Activated naive CD4-positive, alpha-beta T cell treated with anti-CD3 and anti-CD28 coated beads for 36 hours (primary cell): ENCODE measurements at places on chromosomes 12 and 14. TPM values are rescaled to one million over a fixed set of nuclear protein-coding genes. Genes with fewer than 3 reads are reported as not detected.

The TSPAN19 gene
- not detected for total RNA-seq

The SUOX gene
- total RNA-seq = 1.7 TPM

- no peak overlapping the region for H3K27ac ChIP-seq
- no peaks in the 10 kb centered on the region for H3K4me1 ChIP-seq
- peaks cover 2% of the 10 kb centered on the region for H3K27me3 ChIP-seq
Measured at GRCh38 chr12:80242321-80242720, 143.0 kb downstream of the OTOGL start.

- peaks cover 21% of the 10 kb centered on the region for H3K36me3 ChIP-seq
- no peaks in the 10 kb centered on the region for H3K27me3 ChIP-seq
Measured at GRCh38 chr12:120167529-120168095, 26.9 kb downstream of the GCN1 start.

DNA sequence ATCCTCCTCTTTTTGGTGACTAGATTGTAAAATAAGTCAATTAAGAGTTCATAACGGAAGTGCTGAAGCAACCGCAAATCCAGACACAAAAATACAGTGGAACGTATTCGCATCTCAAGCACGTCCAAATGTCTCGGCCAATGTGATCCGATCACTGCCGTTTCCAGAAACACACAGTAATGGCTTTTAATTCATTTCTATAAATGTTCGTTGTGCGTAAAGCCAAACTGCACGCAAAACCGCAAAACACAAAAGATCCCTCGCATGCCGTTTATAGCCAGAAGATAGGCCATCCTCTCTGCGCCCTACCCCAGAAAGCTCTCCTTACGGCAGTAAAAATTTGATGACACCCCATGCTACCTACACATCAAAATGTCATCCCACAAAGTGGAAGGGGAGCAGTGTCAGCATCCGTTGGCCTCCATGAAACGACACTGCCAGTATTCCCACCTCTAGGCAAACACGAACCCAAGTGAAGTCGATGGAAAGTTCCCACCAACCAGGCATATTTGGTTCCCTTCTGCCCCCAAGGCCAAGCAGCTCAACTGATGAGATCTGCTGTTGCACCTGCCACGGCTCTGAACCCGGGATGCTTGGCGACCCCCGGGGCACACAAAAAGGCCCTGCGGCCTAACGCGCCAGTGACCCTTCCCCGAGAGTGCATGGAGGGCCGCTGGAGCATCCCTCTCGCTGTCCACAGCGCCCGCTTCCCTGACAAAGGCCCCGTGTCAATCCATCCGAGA, 1.4 kb downstream of the HECTD4 start:
- peak overlapping the region; percentile 96 for H3K4me3 ChIP-seq
- H3K27me3 ChIP-seq = no peaks in the 10 kb centered on the region
- H3K27ac ChIP-seq = peak overlapping the region; percentile 80
- H3K4me1 ChIP-seq = peaks cover 19% of the 10 kb centered on the region

DNA sequence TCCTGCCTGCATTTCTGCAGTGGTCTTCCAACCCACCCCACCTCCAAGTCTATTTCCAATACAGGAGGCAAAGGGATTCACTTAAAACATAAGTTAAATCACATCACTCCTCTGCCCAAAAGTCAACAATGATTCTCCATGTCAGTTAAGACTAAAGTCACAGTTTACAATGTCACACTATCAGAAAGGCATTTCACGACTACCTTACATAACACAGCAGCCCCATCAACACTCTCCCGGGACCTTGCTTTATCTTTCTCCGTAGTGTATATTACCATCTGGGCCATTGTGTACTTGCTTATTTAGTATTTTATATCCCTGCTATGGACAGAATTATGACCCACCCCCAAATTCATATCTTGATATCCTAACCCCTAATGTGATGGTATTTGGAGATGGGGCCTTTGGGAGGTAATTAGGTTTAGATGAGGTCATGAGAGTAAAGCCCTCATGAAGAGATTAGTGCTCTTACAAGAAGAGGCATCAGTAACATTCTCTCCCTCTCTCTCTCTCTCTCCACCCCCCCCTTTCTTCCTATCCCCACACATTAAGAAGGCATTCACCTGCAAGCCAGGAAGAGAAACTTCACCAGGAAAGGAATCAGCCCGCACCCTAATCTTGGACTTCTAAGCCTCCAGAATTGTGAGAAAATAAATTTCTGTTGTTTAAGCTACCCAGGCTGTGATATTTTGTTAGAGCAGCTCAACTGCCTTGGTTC, 112.7 kb downstream of the GXYLT1 start:
- peaks cover 2% of the 10 kb centered on the region for H3K27me3 ChIP-seq
- no peak overlapping the region for H3K27ac ChIP-seq
- DNase-seq = no peak
- H3K4me1 ChIP-seq = no peaks in the 10 kb centered on the region

GRCh38 chr12:1977588-1977987, 26.7 kb downstream of the DCP1B start:
- peaks cover 4% of the 10 kb centered on the region for H3K36me3 ChIP-seq
- H3K4me1 ChIP-seq = no peaks in the 10 kb centered on the region
- DNase-seq = no peak
- no peaks in the 10 kb centered on the region for H3K27me3 ChIP-seq

The LUM gene
- total RNA-seq = not detected

The IFI27 gene
- 1.5 TPM for total RNA-seq

The NYNRIN gene
- total RNA-seq = not detected

GRCh38 chr12:46266869-46267574, 1.8 kb downstream of the SLC38A1 start:
- H3K27ac ChIP-seq = no peak overlapping the region
- H3K4me1 ChIP-seq = peaks cover 31% of the 10 kb centered on the region
- no peaks in the 10 kb centered on the region for H3K27me3 ChIP-seq
- H3K4me3 ChIP-seq = no peak overlapping the region

The ZC2HC1C gene
- total RNA-seq = 0.86 TPM

The ERP29 gene
- 101 TPM for total RNA-seq
